ENCODE measurements at places on chromosomes 12 and 14.

- no peak for DNase-seq
These were observed 245.0 kb downstream of the ATP23 start for GRCh38 chr12:58186401-58186800.

DNA sequence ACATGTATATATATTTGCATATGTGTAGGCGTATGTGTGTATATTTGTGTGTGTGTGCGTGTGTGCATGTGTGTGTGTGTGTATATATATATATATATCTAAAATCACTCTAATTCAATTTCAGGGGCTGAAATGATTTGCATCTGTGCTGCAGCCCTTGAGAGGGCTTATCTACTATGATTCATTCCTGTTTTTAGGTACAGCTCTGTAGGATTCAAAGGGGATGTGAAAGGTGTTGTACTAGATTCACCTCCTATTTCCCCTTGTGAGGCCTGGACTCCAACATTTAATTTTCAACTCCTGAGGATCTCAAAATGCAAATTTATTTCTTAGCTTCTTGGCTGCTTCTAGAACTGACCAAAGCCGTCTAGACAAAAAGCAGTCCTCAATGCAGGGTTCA is 11.1 kb downstream of the ERP27 start:
- DNase-seq = no peak

DNA sequence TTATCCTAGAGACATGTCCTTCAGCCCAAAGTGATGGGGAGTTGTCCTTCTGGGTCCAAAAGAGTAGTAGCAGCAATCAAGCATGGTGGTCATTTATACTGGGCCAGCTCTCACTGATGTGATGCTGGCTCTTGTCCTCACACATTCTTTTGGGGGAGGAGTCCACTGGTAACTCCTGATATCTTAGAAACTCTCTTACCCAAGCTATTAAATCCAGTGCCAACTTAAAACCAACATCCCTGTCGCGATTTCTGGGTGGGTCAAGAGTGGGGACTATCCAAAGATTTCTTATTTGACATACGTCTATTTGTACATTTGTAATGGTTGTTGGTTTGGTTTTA is 24.6 kb downstream of the DDX47 start:
- no peak for DNase-seq

GRCh38 chr14:36271222-36271621 is 49.2 kb downstream of the MBIP start:
- DNase-seq = peak; percentile 3

GRCh38 chr14:23640524-23641141 is 4.5 kb downstream of the DHRS2 start:
- no peak for DNase-seq

- DNase-seq = no peak
These were observed 195.1 kb downstream of the CHST11 start for GRCh38 chr12:104651811-104652210.

DNA sequence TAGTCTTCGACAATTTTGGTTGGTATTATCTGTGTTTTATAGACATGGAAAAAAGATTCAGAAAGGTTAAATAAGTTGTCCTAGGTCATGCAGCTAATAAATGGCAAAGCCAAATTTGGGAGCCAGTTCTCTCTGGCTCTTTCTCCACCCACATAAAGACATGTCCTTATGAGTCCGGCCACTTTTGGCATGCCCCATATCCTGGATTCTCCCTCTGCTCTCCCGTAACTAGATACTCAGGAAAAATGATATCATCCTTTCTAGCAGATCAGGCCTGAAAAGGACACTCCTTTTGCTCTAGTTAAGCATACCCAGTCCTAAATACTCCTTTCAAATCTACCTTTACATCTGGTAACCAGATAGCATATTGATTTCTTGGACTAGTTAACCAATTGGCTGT is 64.4 kb downstream of the TTLL5 start:
- no peak for DNase-seq

- no peak for DNase-seq
These were observed 253.7 kb downstream of the GRIN2B start for GRCh38 chr12:13727707-13728195.

- DNase-seq = no peak
These were observed 7.8 kb downstream of the CTDSP2 start for GRCh38 chr12:57838594-57839302.

- peak; percentile 97 for DNase-seq
These were observed 71.2 kb downstream of the LGMN start for GRCh38 chr14:92677087-92677668.

DNA sequence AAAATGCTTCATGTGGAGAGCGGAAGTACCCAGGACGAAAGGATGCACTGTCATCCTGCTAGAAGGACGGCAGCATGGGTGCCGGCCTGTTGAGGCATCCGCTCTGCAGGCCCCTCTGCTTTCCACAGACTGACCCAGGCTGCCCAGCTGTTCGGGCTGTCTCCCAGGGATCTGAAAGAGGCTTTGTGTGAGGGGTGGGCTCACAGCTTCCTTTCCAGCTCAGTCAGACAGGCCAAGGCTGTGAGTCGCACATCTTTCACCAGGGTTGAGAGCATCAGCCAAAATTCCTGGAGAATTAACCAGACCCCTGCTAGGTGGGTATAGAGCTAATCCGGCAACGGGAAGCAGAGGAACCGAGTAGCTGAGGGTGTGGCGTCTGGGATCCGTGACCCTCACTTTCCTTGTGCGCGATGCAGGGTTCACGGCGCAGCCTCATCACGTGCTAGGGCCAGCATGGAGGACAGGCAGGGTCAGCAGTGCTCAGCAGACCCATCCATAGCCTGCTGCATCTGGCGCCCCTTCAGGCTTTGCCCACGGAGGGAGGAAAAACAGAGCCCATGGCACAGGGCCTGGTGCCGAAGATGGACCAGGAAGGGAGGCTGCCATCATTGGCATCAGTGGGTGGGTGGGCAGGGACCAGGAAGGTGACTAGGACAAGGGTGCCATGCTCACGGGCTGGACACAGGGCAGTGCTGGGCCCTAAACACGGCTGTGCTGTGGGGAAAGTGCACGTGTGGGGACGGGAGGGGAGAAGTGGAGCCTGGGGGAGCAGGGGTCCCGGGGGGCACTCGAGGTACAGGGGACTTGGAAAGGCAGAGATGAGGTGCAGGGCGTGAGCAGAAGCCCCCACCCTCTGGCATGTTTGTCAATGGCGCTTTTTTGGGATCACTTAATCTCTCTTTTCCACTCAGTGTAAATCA is 9.2 kb upstream of the SIVA1 start:
- DNase-seq = no peak

DNA sequence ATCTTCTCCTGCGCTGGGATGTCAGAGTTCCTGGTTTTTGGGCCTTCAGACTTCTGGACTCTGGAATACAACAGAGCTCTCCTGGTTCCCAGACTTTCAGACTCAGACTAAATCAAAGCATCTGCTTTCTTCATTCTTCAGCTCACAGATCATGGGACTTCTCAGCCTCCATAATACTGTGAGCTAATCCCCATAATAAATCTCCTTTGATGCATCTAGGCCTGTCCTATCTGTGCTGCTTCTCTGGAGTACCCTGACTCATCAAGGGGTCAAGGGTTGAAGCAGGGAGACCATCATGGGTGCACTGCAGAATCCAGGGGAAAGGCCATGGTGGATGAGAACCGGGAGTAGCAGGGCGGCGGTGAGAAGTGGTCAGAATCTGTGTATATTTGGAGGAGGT is 1094.1 kb upstream of the TMEM132C start:
- DNase-seq = no peak

DNA sequence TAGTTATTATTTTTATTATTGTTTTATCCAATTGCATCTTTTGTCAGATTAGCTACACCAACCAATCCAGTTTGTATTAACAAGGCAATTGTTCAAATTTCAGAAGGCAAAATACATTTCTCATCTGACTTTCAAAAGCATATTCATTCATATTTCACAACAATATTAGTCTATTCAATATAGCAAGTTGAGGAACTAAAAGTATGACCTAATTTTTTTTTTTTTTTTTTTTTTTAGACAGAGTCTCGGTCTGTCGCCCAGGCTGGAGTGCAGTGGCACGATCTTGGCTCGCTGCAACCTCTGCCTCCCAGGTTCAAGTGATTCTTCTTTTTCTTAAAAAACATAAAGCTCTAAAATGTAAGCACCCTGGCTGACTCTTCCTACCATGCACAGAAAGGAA is 17.3 kb downstream of the COX14 start:
- no peak for DNase-seq

DNA sequence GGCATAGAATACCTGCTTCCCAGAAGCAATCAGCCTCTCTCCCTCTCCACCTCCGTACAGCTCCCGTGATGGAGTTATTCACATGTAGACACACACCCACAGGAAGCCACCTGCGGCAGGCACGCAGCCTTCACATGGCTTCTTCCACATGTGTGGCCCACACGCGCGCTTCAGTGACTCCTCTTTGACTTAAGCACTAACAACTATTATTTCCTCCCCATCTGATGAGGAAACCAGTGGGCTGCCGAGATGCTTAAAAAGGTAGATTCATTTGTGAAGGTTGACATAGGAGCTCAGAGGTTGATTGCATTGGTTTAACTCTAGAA is 69.3 kb downstream of the PRMT8 start:
- no peak for DNase-seq

DNA sequence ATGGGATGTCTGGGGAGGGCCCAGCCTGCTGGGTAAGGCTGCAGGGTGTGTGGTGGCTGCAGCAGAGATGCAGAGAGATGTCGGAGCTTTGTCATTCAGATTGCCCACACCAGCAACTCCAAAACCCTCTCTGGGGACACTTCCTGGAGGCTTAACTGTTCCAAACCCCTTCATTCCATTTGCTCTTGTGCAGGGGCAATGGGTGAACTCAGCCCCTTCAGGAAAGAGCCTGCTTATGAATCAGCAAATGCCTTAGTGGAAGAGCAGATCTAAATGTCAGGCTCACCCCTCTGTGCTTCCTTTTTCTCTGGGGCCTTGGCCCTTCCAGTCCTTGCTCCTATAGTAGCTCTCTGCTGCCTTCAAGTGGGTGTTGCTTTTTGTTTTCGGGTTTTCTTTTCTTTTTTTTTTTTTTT is 36.7 kb upstream of the GPATCH2L start:
- peak; percentile 29 for DNase-seq

DNA sequence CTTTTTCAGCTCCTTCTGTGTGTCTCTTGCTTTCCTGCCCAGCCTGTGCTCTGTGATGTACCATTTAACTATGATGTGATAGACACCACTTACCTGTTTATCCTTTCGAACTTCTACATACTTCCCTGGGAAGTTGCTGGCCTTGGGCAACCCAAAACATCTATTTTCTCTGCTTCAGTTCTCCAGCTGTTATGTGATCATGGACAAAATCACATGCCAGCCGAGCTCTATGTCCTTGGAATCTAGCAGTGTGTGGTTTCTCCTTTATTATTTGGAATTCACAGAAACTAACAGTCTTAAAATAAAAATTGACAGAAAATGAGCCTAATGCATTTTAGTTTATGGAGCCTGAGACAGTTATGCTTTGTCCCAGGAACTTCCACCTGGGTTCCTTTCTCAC is 22.9 kb downstream of the BMAL2 start:
- DNase-seq = no peak

DNA sequence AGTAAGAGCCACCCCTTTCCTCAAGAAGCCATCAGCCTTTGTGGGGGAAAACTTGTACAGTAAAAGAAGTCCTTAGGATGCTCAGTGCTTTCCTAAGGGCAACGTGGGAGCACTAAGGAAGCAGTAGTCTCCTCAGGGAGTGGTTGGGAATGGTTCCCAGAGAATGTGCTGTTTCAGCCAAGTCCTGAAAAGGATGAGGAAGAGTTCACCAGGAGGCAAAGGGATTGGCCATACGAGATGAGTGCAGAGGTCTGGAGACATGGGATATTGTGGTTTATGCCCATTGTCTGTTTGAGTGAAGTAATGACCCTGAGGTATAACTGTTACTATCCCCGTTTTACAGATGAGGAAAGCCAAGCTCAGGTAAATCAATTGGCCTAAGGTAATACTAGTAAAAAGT is 86.0 kb upstream of the ATF1 start:
- DNase-seq = no peak

GRCh38 chr14:103594265-103594664 is 31.5 kb downstream of the COA8 start:
- no peak for DNase-seq

- peak; percentile 85 for DNase-seq
These were observed 904 bp upstream of the MAP4K5 start for GRCh38 chr14:50533241-50533705.

DNA sequence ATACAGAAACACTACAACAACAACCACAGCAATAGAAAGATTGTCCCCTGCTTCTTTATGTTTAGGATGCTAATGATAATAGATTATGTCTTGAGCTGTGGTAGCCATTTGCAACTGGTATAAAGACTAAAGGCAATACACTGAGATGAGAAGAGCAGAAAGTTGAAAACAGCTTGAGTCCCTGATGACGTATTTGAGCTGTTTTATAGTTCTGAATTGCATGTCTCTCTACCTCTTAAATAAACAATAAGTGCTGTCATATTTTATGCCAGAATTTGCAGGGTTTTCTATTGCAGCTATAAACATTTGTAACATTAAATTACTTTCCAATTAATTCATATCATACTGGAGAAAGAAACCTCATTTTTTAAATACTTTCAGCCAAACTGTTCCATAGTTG is 1242.0 kb downstream of the LRFN5 start:
- DNase-seq = no peak

DNA sequence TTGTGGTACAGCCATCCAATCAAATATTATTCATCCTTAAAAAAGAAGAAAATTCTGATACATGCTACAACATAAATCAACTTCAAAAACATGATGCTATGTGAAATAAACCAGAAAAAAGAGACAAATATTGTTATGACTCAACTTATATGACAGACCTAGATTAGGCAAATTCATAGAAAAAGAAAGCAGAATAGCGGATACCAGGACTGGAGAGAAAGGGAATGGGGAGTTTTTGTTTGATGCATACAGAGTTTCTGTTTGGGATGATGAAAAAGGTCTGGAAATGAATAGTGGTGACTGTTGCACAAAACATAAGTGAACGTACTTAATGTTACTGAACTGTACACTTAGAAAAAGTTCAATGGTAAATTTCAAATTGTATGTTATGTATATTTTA is 82.3 kb downstream of the SPPL3 start:
- no peak for DNase-seq

DNA sequence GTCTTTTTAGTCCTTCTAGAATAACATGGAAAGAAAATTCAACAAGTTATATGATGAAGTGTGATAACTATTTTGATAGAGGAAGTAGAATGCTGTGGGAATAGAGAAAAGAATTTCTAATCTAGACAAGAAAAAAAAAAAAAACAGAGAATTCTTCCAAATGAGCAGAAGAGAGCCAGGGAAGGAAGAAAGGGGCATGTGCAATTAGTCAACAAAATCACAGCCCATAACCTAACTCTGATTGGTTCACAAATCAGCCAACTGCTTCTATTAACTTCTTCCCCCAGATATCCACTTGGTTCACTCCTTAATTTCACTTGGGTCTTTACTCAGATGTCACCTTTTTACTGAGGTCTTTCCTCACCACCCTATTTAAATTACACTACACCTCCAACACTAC is 69.5 kb downstream of the BTG1 start:
- DNase-seq = no peak

DNA sequence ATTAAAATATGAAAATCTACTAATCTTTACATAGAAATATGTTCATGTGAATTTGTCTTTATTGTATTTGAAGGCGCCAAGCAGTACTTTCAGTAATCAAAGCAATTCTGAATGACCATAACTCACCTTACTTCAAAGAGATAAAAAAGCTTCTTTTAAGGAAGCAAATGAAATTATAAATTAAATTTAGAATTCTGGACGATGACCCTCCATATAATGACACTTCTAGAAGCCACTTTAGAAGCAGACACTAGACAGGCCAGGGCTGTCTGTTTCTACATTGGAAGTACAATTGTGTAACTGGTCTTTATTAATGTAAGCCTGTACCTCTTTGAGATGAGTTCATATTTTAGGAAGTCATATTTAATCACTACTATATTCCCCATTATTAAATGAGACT is 222.9 kb downstream of the CNTN1 start:
- DNase-seq = no peak
